ENCODE measurements at places on chromosomes 5 and 9.
A peak's percentile ranks its signal among the peaks of the same experiment; 100 is the strongest.

GRCh38 chr9:90010793-90011192, 406.0 kb downstream of the GADD45G start:
- peaks cover 12% of the 10 kb centered on the region for H3K27me3 ChIP-seq
- no peak for DNase-seq
- H3K4me3 ChIP-seq = no peak overlapping the region
- H3K4me1 ChIP-seq = peaks cover 6% of the 10 kb centered on the region
- no peak overlapping the region for H3K27ac ChIP-seq

- peak within 1 kb of the TSS; percentile 12 for H3K27ac ChIP-seq
- H3K4me3 ChIP-seq = no peak within 1 kb of the TSS
- H3K4me1 ChIP-seq = no peaks in the 10 kb centered on the region
- DNase-seq = peak; percentile 99
- H3K27me3 ChIP-seq = no peaks in the 10 kb centered on the region
These were observed at the start of gene ZNF474 for GRCh38 chr5:122129306-122129705. Gene ZNF474, plus strand, starts transcription at chr5:122129546. Its CDS starts 22,445 bp downstream, at chr5:122151991.

- no peak overlapping the region for H3K4me3 ChIP-seq
- H3K36me3 ChIP-seq = no peaks in the 10 kb centered on the region
- H3K4me1 ChIP-seq = peaks cover 7% of the 10 kb centered on the region
- no peak overlapping the region for H3K27ac ChIP-seq
- H3K27me3 ChIP-seq = peaks cover 48% of the 10 kb centered on the region
- no peak for DNase-seq
These were observed 23.0 kb upstream of the ZNF782 start for GRCh38 chr9:96877269-96877668.

GRCh38 chr5:65020492-65020891, 251.8 kb downstream of the CWC27 start:
- H3K4me3 ChIP-seq = no peak overlapping the region
- no peak overlapping the region for H3K27ac ChIP-seq
- H3K27me3 ChIP-seq = no peaks in the 10 kb centered on the region
- DNase-seq = no peak

GRCh38 chr5:74594137-74595040, 46.1 kb downstream of the ENC1 start:
- no peaks in the 10 kb centered on the region for H3K4me1 ChIP-seq
- H3K27me3 ChIP-seq = no peaks in the 10 kb centered on the region
- H3K36me3 ChIP-seq = no peaks in the 10 kb centered on the region
- H3K4me3 ChIP-seq = no peak overlapping the region
- H3K27ac ChIP-seq = peak overlapping the region; percentile 41

- no peaks in the 10 kb centered on the region for H3K36me3 ChIP-seq
- H3K4me1 ChIP-seq = peaks cover 3% of the 10 kb centered on the region
- DNase-seq = no peak
- no peaks in the 10 kb centered on the region for H3K27me3 ChIP-seq
- peak overlapping the region; percentile 93 for H3K27ac ChIP-seq
These were observed 172.2 kb upstream of the ANKRD55 start for GRCh38 chr5:56405116-56405908.

GRCh38 chr9:79985264-79985663, 413.5 kb downstream of the TLE4 start:
- no peak overlapping the region for H3K27ac ChIP-seq
- H3K4me1 ChIP-seq = peaks cover 8% of the 10 kb centered on the region
- no peak overlapping the region for H3K4me3 ChIP-seq
- H3K27me3 ChIP-seq = no peaks in the 10 kb centered on the region
- DNase-seq = no peak
- no peaks in the 10 kb centered on the region for H3K36me3 ChIP-seq

DNA sequence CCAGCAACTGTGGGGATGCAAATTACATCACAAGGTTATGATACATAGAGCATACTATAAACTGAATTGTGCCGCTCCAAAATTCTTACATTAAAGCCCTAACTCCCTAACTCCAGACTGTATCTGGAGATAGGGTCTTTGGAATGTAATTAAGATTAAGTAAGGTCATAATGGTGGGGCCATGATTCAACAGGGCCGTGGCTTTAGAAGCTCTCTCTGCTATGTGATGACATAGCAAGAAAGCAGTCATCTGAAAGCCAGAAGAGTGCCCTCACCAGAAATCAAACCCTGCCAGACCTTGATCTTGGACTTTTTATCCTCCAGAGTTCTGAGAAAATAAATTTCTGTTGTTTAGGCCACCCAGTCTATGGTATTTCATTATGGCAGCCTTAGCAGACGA, 123.9 kb downstream of the FBXL17 start:
- no peak overlapping the region for H3K27ac ChIP-seq
- peak; percentile 6 for DNase-seq
- no peak overlapping the region for H3K4me3 ChIP-seq
- H3K4me1 ChIP-seq = no peaks in the 10 kb centered on the region
